ENCODE measurements at places on chromosomes 2 and 18. TPM values are rescaled to one million over a fixed set of nuclear protein-coding genes. Genes with fewer than 3 reads are reported as not detected.

The ZNF804A gene
- total RNA-seq, result not detected

The TMEFF2 gene
- total RNA-seq, result not detected

The CWC22 gene
- total RNA-seq, result 12.0 TPM

The SLC38A11 gene
- total RNA-seq, result not detected

The CDH2 gene
- not detected for total RNA-seq

The CIB4 gene
- not detected for total RNA-seq

The C2orf78 gene
- not detected for total RNA-seq

The TYW5 gene
- total RNA-seq, result 16.0 TPM

The HMSD gene
- total RNA-seq, result not detected

- no peak for DNase-seq
These were observed 47.1 kb downstream of the HDAC4 start for GRCh38 chr2:239353692-239354091.

DNA sequence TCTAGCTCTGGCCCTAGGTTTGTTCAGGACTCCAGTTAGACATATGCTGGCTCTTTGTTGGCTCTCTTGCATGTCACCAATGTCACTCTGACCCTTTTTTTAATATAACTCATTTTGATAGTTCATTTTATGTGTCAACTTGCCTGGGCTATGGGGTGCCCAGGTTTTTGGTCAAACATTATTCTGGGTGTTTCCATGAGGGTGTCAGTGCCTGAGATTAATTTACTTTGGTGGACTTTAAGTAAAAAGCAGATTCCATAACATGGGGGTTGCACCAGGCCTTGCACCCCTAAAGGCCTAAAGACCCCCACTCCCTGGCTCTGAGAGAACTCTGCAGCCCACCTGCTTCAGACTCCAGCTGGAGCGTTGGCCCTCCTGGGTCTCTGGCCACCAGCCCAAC, 48.1 kb upstream of the SNTG2 start:
- no peak for DNase-seq

- no peak for DNase-seq
These were observed 34.1 kb upstream of the CTAGE1 start for GRCh38 chr18:22451796-22452195.

DNA sequence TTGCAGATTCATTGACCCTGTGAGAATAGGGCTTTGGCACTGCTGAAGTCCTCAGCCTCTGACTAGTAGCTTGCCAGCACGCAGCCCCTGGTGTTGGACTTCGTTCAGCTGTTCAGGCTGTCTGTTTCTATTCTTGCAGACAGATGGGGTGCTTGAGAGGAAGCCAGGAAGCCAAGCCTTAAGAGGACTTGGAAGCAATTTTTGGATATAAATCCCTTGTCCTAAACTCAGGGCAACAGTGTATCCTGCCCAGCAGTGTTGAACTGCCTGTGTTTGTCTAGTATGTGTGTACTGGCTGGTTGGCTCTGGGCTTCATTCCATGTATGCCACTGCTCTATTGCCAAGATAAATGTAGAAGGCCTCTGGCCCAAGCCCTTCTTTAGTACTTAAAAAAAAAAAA, 108.6 kb downstream of the COMMD1 start:
- no peak for DNase-seq

DNA sequence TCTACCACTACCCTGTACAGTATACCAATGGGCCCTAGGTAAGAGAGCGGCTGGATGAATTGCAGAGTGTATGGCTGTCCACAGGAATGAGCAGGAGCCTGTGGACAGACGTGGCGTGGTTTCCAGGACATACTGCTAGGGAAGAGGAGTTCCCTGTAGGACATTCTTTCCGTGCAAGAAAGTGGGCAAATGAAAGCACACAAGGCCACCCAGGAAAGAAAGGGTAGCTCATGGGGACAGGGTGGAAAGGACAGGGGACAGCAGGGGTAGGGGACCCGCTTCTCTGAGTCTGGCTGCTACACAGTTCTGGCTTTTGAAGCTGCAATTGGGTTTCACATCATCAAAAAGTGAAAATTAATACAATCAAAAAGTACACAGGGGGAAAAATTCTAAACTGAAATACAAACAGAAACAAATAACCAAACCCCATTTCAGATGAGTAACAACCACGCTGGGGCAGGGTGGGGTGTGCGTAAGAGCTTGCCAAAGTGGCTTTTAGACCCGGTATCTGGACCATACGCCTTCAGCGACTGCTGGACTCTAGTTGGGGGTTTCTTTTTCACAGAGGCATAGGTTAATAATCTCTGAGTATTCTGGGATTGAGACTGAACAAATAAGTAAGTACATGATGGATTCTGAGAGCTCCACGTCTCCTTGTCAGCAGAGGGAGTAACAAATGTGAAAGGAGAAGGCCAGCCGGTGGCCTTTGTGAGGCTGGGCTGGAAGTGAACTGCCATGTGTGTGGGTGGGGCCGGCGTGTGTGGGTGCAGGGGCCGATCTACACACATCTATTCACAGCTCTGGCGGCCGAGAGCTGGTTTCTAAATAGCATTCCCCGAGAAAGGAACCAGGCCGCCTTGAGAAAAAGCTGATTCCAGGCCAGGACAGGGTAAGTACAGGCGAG, 84.0 kb downstream of the HDAC4 start:
- no peak for DNase-seq

GRCh38 chr18:62710417-62710816, 4.9 kb upstream of the PHLPP1 start:
- DNase-seq, result no peak

DNA sequence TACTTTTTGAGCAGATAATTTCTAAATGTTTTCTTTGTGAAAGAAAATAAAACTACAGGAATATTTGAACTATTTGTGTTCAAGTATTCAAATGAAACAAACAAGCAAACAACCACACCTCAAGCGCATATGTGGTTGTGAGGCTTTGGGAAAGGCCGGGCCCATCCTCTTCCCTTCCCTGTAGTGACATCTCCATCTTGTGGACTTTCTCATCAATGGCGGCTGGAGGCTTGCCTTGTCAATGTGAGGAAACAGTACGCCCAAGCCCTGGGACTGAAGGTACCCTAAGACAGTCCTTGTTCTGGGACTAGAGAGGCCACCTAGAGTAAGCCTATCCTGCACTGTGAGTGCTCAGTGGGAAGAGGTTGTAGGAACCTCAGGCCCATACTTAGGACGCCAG, 166.8 kb downstream of the TPGS2 start:
- no peak for DNase-seq

- peak; percentile 53 for DNase-seq
These were observed 825 bp downstream of the ITGA6 start for GRCh38 chr2:172427990-172428831.

DNA sequence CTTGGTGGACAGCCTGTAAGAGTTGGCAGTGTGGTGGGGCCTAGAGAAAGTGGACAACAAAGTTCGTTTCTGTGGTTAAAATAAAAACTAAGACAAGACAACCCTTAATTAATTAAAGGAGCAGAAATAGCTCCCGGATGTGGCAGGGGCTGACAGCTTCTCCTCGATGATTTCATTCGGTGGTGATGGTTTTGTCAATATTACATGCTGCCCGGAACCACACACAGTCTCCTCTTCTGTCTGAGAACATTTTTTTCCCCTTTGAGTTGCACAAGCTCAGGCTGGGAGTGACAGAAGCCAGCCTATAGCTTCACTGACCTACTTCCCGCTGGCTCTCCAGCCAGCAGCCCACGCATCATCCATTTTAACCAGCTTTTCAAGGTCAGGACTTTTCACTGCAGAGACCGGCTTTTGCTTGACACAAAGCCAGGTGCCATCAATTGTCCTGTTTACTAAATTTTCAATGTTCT, 378.8 kb downstream of the SLC4A3 start:
- DNase-seq, result no peak

DNA sequence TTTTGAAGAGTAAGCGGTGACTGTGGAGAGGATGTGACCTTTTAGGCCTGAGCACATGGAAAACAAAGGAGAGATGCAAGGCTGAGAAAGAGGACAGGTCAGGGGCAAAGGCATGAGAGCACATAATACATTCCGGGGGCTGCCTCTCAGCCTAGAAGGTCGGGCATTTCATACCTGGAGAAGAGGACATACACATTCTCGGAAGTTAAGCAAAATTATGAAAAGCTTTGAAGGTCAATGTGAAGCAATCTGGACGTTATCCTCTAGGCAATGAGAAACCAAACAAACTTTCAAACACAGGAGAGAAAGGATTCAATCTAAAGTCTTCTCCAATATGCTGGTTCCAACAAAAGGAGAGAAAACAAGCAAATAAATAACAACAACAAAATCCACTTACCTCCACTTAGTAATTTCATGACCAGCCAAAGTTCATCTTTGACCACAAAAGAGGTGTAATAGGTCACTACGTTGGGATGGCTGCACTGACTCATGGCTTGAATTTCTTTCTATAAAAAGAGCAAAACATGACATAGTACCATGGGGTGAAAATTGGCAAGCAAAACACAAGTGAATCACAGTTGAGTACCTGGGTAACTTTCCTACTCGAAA, 80.4 kb downstream of the STK39 start:
- DNase-seq, result no peak

DNA sequence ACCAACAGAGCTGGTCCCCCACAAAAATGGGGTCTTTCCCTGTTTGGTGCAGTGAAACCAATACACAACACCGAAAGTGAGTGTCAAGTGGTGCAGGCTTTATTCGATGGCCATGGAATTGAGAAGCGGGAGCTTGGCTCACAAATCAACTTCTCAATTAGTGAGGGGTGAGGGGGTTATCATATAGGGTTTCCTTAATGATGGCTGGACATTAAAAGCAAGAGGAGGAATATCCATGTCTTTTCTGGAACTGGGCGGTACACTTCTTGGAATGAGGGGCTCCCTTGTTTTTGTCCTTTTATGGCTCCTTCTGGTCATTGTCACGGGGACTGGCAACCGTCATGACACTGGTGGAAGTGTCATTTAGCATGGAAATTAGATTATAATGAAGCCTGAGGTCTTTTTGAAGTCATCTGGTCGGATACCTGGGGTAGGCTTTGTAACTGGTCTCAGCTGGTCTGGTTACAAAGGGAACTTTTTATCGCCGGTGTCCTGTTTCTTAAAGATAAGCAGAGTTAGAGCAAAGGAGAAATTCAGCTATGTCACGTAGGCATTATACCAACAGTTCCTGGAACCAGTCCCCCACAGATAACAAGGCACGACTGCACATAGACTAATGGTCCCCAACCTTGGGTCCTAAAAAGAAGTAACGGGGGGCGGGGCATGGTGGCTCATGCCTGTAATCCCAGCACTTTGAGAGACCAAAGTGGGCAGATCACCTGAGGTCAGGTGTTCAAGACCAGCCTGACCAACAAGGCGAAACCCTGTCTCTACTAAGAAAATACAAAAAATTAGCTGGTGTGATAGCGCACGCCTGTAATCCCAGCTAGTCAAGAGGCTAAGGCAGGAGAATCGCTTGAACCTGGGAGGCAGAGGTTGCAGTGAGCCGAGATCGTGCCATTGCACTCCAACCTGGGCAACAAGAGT, 93.5 kb upstream of the NDUFV2 start:
- DNase-seq, result no peak

GRCh38 chr18:28767727-28768211, 590.8 kb upstream of the CDH2 start:
- DNase-seq, result no peak

GRCh38 chr2:223813329-223813728, 24.1 kb downstream of the AP1S3 start:
- no peak for DNase-seq

DNA sequence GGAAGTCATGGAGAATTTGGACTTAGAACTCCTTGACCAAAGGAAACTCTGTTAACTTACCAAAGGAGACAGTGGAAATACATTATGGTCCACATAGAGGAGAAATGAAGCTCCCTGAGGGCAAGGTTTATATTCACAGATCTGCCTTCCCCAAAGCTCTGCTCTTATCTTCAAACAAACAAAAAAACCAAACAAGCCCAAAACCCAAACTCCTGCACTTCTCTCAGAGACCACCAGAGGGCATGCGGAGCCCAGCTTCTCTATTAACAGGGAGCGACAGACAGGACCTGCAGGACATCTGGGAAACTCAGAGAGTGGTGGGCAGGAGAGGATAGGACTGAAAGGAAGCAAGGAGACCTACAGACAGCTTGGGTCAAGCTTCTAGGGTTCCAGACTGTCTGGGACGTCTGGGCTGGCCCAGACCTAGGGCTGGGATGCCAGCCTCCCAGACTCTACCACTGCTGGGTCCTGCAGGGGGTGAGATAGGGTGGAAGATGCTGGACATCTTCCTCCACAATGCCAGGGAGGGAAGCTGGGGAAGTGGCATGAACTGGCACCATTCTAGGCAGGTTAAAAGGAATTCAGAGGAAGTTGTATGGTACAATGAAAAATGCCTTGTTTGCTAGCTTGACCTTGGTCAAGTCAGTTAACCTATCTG, 4.0 kb upstream of the WNT10A start:
- DNase-seq, result peak; percentile 64

GRCh38 chr2:48767330-48767729, 11.8 kb upstream of the LHCGR start:
- no peak for DNase-seq

GRCh38 chr2:136117909-136118818, at the start of gene CXCR4:
CXCR4 (minus strand) TSS chr2:136118149; CDS start chr2:136118060, 89 bp downstream.
- peak; percentile 97 for DNase-seq

GRCh38 chr2:178233428-178233827, 39.1 kb downstream of the OSBPL6 start:
- no peak for DNase-seq

DNA sequence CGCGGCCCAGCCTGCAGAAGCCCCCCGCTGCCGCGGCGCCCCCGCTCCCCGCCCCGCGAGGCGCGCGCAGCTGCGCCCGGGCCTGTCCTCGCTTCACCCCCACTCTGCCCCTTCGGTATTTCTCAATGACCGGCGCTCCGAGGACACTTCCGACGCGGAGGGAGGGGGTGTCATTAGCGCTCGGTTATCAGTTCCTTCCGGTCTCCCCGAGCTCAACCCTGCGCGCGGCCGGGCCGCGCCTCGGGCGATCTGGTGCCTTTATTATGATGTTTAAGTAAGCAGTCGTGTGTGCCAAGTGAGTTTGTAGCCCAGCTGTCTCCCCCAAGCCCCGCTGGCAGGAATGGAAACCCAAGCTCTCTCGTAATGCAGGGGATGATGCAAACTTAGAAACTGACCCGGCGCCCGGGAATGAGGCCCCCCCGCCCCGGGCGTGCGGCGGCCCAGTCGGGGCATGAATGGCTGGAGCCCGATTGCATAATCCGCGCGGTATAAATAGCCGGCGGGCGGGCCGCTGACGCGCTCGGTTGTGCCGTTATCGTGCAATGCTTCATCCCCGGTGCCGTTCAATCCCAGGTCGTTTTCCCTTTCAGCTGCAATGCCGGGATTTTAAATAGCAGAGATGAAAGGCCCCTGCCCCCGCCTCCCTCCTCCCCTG, 3.9 kb upstream of the SPRED2 start:
- peak; percentile 8 for DNase-seq
